ENCODE measurements at places on chromosomes 2 and 18.

GRCh38 chr2:114368705-114369104 lies 73.7 kb upstream of the DPP10 start:
- no peak for DNase-seq

GRCh38 chr2:118061135-118061955 lies 26.9 kb upstream of the INSIG2 start:
- no peak for DNase-seq

- no peak for DNase-seq
Measured at GRCh38 chr2:7999683-8000476, 682.0 kb upstream of the ID2 start.

DNA sequence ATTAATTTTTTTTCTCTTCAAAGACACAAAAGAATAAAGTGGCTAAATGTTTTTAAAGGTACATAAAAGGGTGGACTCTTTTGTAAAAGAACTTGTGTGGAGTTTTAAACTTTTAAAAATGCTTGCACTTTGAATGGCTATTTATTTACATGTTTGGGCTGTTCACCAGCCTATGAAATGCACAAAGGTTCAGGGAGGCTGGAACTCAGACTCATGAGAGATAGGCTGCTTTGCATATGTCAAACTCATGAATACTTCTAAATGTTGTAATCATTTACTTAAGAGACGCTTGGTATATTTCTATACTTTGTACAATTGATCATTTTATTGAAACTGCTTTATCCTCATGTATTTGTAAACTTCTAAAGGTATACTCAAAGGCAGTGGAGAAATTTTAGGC lies 79.9 kb downstream of the ZEB2 start:
- DNase-seq, result no peak

- no peak for DNase-seq
Measured at GRCh38 chr2:103153580-103154284, 391.9 kb downstream of the TMEM182 start.

- no peak for DNase-seq
Measured at GRCh38 chr2:28982381-28982950, 1.4 kb downstream of the TOGARAM2 start.

GRCh38 chr18:23563377-23564043 lies 22.8 kb downstream of the NPC1 start:
- no peak for DNase-seq

DNA sequence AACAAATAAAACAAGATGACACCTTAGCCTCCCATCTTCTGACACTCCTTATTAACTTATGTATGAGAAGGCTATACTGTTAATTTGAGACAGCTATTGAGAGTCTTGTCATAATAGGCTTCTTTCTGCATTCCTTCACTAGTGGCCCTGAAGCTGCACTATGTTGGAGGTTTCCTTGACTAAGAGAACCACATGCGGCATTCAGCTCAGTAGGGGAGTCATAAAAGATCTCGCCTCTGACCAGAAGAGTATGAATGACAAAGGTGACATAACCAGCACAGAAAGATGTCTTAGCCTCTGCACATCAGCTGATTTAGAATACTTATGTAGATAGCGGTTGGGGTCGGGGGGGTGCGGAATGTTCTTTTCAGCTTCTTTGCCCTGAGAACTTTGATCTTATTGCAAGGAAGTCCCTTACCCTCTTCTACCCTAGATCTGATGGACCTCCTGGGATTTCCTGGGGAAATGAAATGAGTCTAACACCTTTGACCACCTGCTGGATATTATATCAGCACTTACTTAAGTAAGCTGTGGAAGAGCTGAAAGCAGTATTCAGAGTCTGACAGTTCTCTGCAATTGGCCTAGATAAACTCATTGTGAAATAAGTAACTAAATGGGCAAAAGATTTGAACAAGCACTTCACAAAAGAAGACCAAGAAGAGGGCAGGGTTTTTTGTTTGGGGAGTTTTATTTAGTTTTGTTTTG lies 24.2 kb downstream of the RBM45 start:
- DNase-seq, result no peak
